ENCODE measurements at places on chromosomes 2 and 18. TPM values are rescaled to one million over a fixed set of nuclear protein-coding genes. Genes with fewer than 3 reads are reported as not detected.

The STON1 gene
- 0.05 TPM for total RNA-seq

The RNF103 gene
- total RNA-seq, result 10.2 TPM

The SCYGR4 gene
- not detected for total RNA-seq

The INPP1 gene
- 16.4 TPM for total RNA-seq

The FSHR gene
- total RNA-seq, result not detected

The TNFAIP6 gene
- total RNA-seq, result not detected

The PROM2 gene
- total RNA-seq, result 53.7 TPM

The ASNSD1 gene
- 19.3 TPM for total RNA-seq

The IL36B gene
- not detected for total RNA-seq
